ENCODE measurements at places on chromosomes 4 and X.
A peak's percentile ranks its signal among the peaks of the same experiment; 100 is the strongest.

GRCh38 chr4:2249526-2250356 is 7.8 kb upstream of the HAUS3 start:
- peak; percentile 3 for DNase-seq

DNA sequence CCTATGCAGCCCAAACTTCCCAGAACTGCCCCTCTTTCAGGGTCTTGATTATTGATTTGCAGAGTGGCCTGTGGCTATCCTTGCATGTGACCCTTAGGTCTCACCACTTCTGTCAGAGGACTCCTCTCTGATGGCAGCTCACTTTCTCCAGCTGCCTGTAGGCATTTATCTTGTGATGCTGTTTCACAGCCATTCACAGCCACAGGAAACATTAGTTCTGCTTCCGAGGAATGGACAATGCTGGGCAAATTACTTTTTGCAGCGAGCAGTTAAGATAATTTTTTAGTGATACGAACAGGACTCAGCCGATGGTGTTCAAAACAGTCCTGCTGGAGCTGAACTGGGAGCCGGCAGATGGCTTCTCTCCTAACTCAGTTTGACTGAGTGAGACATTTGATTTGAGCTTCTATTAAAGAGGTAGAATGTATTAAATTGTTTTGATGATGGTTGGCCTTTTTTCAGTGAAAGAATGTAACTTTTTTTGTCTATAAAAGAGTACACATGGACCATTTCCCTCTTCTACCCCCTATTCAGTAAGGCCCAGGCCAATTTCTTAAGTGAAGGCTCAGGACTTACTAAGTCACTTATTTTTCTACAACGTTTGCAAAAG is 58.4 kb upstream of the TMEM150C start:
- no peak for DNase-seq

DNA sequence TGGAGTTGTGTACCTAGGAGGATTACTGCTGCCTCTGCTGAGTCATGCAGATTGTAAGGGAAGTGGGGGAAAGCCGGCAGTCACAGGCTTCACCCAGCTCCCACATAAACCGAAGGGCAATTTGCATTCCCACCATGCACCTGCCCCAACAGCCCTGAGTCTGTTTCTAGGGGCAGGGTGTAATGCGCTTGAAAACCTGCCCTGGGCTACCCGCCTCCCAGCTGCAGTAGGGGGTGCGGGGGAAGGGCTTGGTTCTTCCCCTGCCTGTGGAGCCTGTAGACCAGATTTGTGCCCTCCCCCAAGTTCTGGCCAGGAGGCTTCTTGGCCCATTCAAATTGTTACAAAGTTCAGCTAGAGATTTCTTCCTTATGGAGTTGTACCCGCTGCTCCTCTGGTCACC is 269.2 kb upstream of the DDX53 start:
- DNase-seq = no peak

GRCh38 chr4:107834241-107834794 is 9.6 kb downstream of the SGMS2 start:
- DNase-seq = no peak

DNA sequence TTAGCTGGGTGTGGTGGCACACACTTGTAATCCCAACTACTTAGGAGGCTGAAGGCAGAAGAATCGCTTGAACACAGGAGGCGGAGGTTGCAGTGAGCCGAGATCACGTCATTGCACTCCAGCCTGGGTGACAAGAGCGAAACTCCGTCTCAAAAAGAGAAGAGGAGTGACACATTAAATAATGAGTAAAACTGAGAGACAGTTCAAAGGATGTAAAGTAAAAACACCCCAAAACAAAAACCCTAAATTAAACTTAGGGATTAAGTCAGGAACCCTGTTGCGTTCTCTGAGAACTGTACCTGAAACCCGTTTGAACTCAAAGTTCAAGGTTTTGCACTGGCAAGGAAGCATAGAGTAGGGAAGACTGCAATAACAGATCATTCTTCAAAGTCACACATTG is 141.7 kb downstream of the BRWD3 start:
- DNase-seq = no peak

- DNase-seq = no peak
Measured at GRCh38 chrX:133980406-133980805, 5.0 kb downstream of the GPC3 start.

DNA sequence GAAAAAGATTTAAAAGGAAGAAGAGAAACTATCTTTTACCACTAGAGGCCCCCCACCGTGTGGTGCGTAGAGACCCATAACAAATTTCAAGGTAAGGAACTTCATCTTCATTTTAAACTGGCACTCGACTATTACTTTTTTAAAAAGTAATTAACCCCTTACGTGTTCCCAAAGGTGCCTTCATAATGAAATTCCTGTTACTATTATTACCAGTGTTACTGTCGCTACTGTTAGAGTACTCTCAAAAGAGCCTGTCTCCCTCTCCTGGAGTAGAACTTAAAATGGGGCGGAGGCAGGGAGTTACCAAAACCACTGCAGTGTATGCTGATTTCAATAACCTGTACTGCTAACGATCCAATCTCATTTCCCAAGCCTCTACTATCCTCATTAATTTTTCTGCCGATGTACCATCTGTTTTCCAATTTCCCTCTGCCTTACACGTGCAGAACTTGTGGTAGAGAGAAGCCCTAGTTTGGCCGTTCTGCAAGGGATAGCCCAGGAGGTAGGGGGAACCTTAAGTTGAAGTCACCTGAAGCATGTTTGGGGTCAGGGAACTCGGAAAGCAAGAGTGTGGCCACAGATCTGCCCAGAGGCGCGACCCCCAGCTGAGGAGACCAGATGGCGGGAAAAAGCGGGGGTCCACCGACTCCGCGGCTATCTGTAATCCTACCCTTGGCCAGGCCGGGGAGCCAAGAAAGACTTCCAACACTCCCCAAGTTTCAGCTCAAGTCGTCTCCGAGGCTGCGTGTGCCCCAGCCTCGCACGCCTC is 720 bp upstream of the STK26 start:
- DNase-seq = peak; percentile 21

DNA sequence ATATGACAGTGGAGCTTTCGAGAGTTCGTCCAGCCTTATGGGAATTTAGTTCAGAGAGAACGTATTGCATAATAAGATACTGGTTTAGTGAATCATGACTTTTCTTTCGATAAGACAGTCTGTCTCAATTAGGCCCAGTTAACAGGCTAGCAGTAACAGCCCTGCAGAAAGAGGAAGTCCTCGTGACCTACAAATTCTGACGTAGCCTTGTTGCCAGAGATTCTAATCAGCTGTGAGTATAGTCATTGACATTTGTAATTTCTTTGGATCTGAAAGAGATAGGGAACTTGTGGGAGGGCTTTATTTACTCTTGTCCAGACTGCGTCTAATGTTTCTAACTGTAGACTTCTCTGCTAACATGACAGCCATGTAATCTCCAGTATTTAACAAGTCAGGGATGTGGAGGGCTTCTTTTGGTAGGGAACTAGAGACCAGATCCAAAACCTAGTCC is 15.8 kb downstream of the ART3 start:
- DNase-seq = no peak

DNA sequence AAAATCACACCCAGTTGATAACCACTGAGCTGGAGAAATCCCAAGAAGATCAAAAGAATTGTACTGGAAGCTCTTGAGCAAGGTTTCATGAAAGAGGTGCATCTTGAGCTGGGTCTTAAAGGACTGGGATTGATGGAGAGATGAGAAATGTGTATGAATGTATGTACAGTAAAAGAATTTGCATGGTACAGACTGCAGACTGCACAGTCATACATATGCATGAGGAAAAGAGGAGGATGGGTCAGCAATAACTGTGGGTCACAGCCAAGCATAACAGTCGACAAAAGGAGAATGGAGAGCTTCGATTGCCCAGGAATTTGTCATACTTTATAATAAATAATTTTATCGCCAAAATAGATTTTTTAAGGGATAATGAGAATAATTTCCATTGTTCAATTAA is 4.8 kb upstream of the RELL1 start:
- DNase-seq = no peak

- peak; percentile 74 for DNase-seq
Measured at GRCh38 chr4:7759216-7759615, 180.4 kb downstream of the AFAP1 start.

DNA sequence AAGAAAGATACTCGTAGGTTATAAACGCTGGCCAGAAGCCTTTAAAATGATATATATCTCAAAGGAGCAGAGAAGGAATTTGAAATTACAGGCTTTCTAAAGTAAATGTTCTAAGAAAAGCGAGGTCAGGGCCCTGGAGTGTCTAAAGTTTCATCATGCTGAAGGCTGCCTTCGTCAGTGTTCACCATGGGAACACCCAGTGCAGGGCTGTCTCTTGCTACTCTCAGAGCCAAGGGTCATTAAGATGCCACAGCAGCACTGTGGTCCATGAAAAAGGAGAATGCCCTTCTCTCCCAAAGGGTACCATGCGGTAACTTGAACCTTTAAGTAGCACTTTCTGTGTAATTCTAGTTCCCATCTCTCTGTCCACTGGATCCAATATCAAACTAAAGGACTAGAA is 174.5 kb upstream of the NWD2 start:
- DNase-seq = no peak

- DNase-seq = no peak
Measured at GRCh38 chr4:73984736-73985527, 3.1 kb downstream of the PPBP start.

DNA sequence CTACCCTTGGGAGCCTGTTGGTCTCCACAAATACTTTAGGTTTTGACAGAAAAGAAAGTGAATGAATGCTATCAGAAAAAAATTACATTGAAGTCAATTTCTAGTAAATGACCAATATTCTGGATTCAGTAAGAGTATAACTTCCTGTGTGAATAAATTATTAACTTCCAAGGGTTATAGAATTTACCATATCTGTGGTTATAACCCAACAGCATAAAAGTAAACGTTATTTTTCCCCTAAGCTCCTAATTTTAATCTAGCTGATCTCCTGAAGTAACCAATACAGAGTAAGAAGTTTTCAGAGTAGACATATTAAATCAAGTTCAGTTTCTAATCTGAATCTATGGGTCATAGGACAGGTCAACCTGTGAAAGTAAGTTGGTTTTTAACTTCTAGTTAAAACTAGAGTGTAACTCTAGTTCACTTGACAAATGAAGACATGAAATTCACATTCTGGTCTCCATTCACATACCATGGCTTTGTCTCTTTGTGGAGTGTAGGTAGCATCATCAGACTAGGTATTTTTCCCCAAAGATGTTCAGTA is 22.8 kb downstream of the DTHD1 start:
- no peak for DNase-seq

DNA sequence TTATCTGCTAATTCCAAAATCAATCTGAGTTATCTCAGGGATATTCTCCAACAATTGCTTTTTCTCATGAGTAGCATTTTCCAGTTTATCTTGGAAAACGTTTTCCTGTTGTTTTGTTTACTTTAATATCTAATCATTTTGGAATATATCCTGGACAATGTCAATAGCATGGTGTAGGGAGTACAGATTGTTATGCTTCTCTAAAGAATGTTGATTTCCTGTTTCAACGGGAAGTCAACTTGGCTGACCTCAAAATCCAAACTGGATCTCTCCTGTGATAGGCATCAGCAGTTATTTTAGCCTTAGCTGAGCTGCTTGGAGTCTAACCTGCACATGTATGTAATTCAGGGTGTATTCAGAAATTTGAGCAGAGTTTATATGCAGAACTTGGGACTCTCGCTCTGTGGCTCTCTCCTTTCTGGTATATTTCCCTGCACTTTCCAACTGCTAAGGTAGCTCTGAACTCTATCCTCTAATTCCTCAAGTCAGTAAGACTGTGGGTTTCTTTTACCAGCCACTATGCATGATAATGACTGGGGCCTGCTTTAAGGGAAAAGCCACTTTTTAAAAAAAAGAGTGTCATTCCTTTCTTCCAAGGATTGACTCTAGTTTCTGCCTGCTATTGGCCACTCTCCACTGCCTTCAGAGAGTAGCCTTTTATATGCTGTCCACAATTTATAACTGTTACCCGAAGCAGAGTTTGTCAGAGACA is 7.7 kb downstream of the PRSS48 start:
- no peak for DNase-seq

All from DND-41 (cell line).